NCI-H446 (cell line): ENCODE measurements at places on chromosomes 1 and 21.

DNA sequence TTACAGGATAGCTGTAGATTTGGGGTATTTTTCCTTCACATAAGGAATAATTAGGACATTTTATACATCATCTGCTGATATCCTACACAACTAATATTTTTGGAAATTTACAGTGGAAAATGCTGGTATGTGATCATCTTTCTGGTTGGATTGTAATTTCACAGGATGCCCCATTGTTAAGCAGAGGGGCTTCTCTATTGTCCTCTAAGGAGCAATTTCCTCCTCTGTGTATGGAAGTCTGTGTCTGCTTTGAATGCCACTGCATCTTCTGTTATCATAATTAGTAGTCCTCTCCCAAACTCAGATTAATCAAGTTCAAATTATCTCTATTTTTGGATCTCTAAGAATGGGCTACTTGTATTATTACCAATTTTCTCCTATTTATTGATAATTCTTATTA lies 988.1 kb upstream of the B3GALT2 start:
- no peak for DNase-seq

- no peak for DNase-seq
These were observed 45.6 kb upstream of the RGS2 start for GRCh38 chr1:192763243-192763642.

- no peak for DNase-seq
These were observed 59.6 kb upstream of the ST6GALNAC5 start for GRCh38 chr1:76807543-76808260.

DNA sequence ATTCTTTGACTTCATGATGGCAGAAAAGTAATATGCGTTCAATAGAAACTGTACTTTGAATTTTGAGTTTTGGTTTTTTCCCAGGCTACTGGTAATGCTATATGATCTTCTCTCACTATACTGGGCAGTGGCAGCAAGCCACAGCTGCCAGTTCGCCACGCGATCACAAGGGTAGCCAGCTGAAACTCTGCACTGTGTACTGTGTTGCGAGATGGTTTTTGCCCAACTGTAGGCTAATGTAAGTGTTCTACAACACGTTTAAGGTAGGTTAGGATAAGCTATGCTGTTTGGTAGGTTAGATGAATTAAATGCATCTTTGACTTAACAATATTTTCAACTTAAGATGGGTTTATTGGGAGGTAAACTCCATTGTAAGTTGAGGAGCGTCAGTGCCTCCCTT lies 123.1 kb downstream of the NRDC start:
- DNase-seq = no peak
